Activated naive CD8-positive, alpha-beta T cell treated with anti-CD3 and anti-CD28 coated beads for 36 hours (primary cell): ENCODE measurements at places on chromosomes 13 and 19. TPM values are rescaled to one million over a fixed set of nuclear protein-coding genes. Genes with fewer than 3 reads are reported as not detected.

Gene PRTN3
- not detected for total RNA-seq

GRCh38 chr13:28718543-28719226 is at the start of gene SLC46A3:
SLC46A3 (minus strand) TSS chr13:28718970; CDS start chr13:28717998, 972 bp downstream.
- H3K36me3 ChIP-seq = no peaks in the 10 kb centered on the region
- H3K4me1 ChIP-seq = peaks cover 26% of the 10 kb centered on the region
- DNase-seq = peak; percentile 96
- H3K4me3 ChIP-seq = peak within 1 kb of the TSS; percentile 94

- no peak overlapping the region for H3K4me3 ChIP-seq
- DNase-seq = no peak
- no peaks in the 10 kb centered on the region for H3K36me3 ChIP-seq
- H3K4me1 ChIP-seq = no peaks in the 10 kb centered on the region
Measured at GRCh38 chr13:46995874-46996273, 99.0 kb upstream of the HTR2A start.

DNA sequence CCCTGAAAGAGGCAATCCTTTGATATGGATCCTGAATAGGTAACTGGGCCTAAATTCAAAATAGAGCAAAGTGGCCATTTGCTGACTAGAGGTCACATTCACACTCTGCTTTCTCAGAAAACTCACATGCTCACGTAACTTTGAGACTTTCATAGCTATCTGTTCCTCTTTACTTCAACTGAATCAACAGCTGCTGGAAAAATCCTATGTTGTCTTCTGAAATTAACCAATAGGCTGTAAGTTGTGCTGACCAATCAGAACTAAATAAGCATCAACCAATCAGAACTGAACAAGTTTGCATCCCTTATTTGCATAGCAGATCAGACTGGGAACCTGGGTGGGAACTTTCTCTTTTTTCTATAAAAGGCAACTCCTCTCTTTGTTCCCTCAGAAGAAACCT is 24.0 kb upstream of the TBC1D4 start:
- no peaks in the 10 kb centered on the region for H3K27me3 ChIP-seq
- no peak for DNase-seq
- H3K4me3 ChIP-seq = no peak overlapping the region
- no peak overlapping the region for H3K27ac ChIP-seq
- no peaks in the 10 kb centered on the region for H3K36me3 ChIP-seq
- H3K4me1 ChIP-seq = peaks cover 2% of the 10 kb centered on the region

DNA sequence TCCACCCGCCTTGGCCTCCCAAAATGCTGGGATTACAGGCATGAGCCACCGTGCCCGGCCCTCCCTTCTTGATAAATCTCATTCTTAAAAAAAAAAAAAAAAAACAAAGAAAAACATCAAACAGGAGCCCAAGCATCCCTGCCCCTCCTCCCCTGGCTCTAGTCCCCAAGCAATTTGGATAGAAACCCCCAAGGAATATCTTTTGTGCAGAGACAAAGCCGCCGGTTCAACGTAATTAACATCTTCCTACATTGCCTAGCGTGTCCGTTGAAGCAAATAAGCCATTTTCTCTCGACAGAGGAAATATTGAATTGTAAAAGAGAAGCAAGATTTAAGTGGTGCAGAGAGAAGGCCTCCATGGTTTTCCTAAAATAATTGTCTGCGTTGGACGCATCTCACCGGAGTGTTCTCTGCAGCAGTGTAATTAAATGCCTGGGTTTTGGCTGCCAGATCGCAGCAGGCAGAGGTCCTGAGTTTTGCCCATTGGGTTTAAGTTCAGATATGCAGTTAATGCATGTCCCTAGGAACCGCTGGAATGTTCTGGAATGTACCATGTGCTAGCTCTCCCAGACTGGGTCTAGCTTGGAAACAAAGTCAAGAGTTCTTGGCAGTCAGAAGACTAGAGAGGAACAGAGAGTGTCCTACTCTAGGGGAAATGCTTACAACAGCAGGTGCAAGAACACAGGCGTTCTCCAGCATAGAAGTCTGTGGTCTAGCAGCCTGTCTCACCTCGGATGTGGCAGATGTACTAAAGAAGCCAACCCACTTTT is 30.8 kb downstream of the PIN1 start:
- H3K4me1 ChIP-seq = peaks cover 40% of the 10 kb centered on the region
- H3K27ac ChIP-seq = no peak overlapping the region
- no peak overlapping the region for H3K4me3 ChIP-seq
- no peak for DNase-seq
- H3K27me3 ChIP-seq = no peaks in the 10 kb centered on the region
